CD4-positive, alpha-beta T cell treated with Interferon gamma for 1 hour (primary cell): ENCODE measurements at places on chromosomes 3 and 15.

DNA sequence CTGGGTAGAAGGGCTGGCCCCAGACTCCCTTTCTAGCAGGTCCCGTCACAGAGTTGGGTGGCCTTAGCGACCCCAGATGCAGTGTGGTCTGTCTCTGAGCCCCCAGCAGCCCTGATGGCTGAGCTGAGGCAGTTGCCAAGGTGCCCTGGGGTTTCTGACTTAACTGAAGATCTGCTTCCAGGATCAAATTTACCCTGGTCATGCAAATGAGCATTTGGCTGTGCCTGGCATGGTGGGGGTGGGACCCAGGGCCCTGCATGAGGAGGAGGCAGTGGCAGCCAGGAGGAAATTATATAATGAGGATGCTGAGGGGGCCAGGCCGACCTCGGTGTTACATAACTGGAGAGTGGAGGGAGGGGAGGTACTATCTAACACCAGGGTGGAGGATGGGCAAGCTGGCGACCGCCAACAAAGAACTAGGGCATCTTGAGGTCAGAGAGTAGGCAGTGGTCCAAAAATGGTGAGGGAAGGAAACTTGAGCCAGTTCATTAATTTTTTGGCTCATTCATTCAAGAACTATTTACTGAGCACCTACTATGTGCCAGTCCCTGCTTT lies 16.4 kb downstream of the PLEKHO2 start:
- DNase-seq: no peak

DNA sequence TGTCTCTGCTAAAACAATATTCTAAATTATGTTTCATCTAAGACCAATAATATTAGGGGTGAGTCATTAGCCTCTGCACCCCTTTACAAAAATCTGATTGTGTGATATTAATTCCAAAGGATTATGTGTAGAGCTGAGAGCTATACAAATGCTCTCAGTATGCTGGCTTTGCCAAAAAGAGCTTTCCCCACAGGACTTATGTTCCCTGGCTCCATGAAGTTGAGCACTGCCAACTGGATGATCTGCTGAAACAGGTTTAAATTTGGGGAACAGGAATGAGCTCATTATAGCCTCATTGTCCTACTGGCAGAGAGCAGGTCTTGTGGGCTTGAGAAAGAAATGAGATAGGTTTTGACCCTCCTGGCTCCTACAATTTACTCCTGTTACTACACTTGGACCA lies 347.8 kb upstream of the LMCD1 start:
- DNase-seq: no peak

DNA sequence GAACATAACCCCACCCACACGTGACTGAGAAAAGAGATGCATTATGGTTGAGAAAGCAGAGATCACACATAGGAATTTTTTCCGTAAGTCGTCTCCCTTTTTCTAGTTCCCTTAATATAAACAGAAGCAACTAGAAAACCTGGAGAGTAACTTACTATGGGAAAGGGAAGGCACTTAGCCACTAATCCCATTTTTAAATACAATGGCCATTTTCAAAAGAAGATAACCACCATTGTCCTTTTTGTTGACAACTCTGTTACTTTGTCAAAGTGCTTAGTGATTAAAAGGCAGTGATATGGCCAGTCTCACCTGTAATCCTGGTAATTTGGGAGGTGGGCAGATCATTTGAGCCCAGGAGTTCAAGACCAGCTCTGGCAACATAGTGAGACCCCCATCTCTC lies 184.4 kb upstream of the UMPS start:
- DNase-seq: no peak

DNA sequence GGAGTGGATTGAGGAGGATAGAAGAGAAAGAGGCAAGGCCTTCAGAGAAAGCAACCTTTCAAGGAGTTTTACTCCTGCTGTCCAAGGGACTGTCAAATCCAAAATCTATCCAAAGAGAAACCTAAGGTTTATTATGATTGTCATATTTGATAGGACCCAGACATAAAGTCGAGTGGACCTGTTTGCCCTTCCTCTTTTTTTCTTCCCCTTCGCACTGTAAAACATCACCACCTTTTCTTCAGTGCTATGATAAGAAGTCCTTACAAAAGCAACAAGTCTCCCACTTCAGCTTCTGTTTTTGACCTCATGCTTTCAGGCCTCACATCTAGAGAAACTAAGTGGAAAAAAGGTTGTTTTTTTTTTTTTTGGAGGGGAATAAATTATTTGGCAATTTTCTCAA lies 73.0 kb downstream of the TRPC1 start:
- DNase-seq: no peak

DNA sequence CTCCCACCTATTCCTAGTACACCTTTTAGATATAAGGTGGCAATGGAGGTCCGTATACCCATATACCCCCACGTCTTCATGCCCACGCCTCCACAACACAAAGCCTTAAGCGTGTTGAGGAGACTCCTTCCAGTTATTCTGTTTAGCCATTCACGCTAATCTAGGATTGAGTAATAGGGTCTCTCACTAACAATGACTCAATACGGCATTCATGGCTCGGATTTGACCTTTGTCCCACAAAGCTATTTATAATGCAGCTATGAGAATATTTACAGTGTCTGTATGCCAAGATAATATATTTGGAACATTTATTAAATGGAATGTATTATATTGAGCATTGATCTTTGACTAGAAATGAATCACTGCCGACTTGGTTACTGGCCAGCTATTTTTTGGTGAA lies 215.8 kb downstream of the KCNH8 start:
- DNase-seq: no peak

DNA sequence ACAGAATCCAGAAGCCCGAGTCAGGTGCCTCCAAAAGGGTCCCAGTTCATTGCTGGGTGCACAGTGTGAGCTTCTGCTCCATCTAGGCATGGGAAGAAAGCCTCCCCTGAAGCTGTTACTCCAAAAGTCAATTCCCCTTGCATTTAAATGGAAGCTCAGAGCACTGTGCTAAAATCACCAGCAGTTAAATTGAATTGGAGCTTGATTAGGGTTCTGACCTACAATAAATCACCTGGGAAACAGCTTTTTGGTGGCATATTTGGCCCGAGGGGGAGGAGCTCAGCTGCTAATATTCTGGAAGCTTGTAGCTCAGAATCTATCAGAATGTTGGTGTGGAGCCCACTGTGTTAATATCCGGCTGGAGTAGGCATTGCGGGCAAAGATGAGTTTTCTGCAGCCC lies 87.1 kb upstream of the RGMA start:
- DNase-seq: no peak

GRCh38 chr15:74315626-74316025 lies 51.8 kb downstream of the CYP11A1 start:
- no peak for DNase-seq

DNA sequence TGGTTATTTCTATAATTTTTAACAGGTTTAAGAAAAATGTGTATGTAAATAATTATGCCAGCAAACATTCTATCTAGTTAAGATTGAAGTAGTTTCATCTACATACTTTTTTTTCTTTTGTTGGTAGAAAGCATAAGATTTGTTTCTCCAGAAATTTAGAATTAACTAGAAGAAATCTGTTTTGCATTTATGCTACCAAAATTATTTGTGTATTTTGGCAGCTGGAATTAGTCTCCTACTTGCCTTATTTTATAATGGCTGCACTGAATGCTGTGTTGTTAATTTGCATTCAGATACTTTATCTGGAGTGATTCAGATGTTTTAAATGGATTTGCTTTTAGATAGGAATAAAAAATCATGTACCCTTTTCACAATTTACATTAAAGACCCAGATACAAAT lies 100.2 kb upstream of the NAALADL2 start:
- no peak for DNase-seq

GRCh38 chr3:18012933-18013332 lies 270.5 kb upstream of the TBC1D5 start:
- no peak for DNase-seq

DNA sequence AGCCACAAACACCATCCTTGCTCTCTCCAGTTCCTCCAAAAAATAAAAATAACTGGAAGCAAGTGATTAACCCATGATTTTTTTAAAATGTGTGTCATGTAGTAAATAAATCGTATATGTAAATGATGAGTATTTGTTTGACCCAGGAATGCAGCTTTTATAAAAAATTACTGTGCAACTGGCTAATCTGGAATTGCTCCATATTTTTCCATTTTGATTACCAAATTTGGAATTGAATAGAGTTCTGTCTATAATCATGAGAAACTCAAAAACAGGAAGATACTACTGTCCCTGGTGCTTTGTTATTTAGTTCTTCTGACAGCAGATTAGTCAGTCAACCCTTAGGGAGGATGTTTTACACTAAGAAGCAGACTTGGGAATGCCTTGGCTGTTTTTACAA lies 116.2 kb downstream of the CCNL1 start:
- DNase-seq: no peak

DNA sequence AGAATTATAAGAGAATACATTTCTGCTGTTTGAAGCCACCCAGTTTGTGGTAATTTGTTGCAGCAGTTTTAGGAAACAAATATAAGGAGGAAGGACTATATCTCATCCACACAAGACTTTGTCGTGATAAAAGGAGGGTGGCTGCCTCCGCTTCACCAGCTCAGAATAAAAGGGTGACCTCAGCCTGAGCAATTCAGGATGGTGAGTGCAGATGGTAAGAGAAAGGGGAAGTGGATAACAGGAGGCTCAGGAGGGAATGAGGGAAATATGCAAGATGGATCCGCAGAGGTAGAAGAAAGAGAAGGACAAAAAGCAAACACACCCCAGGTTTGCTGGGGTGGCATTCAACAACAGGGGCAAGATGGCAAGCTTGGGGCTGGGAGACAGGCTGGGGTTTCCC lies 108.1 kb upstream of the TNFAIP8L3 start:
- DNase-seq: no peak

DNA sequence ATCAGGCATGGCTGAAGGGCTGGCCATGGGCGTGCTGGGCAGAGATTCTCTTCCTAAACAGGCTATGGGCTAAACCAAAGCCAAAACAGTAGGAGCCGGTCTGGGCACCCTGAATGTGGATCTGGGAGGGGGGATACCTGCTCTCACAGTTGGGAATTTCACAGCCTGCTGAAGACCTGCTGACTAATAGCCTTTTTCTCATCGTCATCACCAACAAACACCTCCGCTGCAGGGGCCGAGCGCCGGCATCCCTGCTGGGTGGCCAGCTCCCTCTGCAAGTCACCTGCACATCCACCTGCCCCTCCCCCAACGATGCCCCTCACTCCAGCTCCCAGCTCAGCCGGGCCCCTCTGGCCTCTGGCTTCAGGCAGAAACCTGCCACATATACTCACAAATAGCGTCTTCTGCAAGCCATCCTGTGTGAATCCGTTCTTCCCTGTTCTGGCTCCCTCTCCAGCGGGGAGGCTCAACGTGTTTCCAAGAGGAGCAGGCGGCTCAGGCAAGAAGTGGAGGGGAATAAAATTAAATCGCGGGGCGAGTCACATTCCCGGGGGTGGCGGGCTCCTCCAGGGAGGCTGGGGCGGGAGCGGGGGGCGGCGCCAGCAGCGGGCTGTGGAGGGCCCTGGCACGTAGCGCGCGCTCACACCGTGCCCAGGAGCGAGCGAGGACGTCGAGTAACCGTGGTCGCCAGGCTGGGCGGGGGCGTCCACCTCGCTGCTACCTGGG lies 466 bp downstream of the IQSEC1 start:
- no peak for DNase-seq

GRCh38 chr3:140760324-140761075 lies 82.6 kb downstream of the TRIM42 start:
- no peak for DNase-seq

DNA sequence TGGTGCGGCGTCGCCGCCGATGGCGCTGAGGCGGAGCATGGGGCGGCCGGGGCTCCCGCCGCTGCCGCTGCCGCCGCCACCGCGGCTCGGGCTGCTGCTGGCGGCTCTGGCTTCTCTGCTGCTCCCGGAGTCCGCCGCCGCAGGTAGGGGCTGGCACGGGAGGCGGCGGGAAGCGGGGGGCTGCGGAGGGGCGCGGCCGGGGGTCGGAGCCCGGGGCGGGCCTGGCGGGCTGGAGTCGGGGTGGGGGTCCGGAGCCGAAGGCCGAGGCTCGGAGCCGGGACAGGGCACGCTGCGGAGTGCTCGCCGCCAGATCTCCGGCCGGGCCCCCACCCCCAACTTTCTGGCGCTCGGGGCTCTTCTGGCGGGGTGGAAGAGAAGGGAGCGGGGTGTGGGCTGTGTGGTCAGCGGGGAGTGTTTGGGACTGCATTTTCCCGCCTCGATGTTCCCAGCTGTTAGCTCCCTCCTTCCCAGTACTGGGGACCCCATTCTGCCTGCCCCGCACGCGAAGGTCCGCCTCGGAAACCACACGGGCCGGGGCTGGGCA lies 299 bp downstream of the TYRO3 start:
- DNase-seq: no peak

DNA sequence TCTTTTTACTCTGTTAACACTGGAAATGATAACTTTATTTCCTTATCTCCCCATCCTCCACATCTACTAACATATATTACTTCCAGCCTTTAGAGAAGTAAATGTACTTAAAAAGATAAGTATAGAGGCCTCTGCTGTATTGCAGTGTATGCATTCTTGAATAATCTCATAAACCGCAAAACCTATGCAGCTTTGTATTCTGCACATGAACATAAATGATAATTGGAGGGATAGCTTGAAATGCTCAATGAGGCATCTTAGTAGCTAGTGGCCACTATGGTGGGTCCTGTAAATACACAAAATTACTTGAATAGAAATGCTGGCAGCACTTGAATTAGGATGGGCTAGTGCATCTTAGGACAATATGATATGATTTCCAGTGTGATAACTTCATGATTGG lies 77.0 kb downstream of the LYSMD4 start:
- no peak for DNase-seq

DNA sequence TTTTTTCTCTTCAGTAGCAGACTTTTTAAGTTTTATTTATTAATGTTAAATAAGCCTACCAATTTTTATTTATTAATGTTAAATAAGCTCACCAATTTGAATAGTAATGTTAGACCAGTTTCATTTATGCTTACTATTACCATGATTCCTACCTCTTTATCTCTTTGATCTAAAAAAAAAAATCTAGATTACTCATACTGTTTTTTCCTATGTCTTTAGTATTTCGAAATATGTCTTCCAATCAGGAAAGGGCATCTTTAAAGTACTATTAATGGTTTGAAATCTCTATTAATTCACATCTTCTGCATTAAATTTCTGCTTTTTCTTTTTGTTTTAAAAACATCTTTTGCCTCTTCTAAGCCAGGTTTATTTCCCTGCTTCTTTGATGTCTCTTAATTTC lies 27.5 kb upstream of the MAPKBP1 start:
- no peak for DNase-seq

- DNase-seq: no peak
Measured at GRCh38 chr3:165078293-165078692, at the start of gene SI. Gene SI, minus strand, starts transcription at chr3:165078496. Its CDS starts 2,484 bp downstream, at chr3:165076012.

GRCh38 chr3:24645047-24645446 lies 150.4 kb upstream of the THRB start:
- DNase-seq: no peak

GRCh38 chr3:57972531-57973111 lies 35.6 kb upstream of the FLNB start:
- DNase-seq: no peak
